ENCODE measurements at places on chromosomes 12 and 14. TPM values are rescaled to one million over a fixed set of nuclear protein-coding genes. Genes with fewer than 3 reads are reported as not detected.
A peak's percentile ranks its signal among the peaks of the same experiment; 100 is the strongest.

DNA sequence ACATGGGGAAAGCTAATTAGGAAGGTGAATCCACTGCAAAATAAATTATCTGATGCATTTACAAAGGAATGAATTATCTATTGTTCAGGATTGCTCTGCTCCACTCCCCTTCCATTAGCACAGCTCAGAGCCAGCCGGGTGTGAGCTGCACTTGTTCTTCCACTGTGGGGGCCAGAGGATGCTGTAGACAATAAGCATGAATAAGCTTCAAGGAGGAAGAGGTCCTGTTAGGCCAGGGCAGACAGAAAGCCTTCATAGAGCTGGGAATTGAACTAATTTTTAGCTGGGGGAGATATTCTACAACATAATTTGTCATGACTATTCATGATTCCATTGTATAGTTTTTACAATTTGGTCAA lies 137.6 kb upstream of the MAX start:
- no peak for DNase-seq

- no peak for DNase-seq
Measured at GRCh38 chr12:22130671-22131070, 84.7 kb downstream of the CMAS start.

DNA sequence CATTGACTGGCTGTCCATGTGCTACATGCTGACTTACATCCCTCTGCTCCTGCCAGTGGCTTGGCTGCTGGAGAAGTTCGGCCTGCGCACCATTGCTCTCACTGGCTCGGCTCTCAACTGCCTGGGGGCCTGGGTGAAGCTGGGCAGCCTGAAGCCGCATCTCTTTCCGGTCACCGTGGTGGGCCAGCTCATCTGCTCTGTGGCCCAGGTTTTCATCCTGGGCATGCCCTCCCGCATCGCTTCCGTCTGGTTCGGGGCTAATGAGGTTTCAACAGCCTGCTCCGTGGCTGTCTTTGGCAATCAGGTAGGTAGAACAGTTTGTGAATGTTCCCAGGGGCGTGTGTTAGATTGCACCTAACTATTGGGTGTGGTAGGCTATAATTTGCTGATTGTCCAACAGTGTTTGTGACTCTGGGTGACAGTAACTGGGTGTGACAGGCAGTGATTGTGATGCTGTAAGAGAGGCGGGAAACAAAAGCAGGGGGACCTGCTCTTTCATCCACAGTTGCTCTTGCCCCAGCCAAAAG lies 981 bp downstream of the FLVCR2 start:
- no peak for DNase-seq

- no peak for DNase-seq
Measured at GRCh38 chr14:104545942-104546501, 33.5 kb upstream of the C14orf180 start.

DNA sequence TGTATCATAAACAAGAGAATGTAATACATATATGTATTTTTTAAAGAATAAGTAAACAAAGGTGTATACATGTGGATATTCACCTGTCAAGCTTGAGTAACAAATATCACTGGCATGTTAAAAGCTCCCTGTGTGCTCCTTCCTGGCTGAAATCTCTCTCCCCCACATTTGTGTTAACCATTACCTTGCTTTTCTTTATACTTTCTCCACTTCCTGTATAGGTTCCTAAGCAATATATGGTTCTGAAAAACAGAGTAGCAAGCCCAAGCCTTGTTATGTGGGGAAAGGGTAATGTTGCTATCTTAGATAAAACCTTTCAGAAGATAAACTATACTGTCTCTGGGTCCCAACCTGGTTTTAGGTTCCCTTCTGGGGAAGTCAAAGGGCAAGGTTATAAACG lies 32.3 kb upstream of the TBC1D30 start:
- no peak for DNase-seq

GRCh38 chr12:113136990-113137511 lies 1.5 kb upstream of the RASAL1 start:
- DNase-seq, result no peak

- no peak for DNase-seq
Measured at GRCh38 chr14:32449648-32450047, 120.5 kb downstream of the AKAP6 start.

DNA sequence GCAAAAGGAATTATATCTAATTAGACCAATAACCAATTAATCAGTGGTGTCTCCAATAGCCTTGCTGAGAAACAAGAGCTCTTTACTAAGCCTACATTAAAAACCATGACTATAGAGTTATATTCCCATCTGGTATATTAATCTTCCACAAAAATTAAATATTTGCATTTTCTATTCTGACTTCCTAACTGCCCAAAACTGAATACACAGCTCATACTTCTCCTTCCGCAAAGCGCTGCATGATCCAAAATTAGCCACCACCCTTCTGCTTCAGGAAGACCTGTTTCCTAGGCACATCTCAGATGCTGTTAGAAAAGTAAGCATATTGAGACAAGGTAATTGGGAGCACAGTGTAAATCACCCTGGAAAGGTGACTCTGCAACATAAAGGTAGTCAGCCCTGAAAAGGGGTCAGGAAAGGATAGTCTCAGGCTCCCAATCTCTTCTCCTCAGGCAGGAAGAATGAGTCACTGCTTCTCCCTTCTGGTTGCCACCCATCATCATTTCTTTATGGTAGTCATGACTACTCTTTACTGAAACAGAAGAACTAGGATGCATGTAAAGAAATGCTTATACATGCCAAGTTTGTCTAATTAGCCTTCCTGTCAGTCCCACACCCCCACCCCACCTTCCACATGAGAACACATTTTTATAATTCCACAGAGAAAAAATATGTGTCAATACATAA lies 54.3 kb downstream of the PLCZ1 start:
- no peak for DNase-seq

DNA sequence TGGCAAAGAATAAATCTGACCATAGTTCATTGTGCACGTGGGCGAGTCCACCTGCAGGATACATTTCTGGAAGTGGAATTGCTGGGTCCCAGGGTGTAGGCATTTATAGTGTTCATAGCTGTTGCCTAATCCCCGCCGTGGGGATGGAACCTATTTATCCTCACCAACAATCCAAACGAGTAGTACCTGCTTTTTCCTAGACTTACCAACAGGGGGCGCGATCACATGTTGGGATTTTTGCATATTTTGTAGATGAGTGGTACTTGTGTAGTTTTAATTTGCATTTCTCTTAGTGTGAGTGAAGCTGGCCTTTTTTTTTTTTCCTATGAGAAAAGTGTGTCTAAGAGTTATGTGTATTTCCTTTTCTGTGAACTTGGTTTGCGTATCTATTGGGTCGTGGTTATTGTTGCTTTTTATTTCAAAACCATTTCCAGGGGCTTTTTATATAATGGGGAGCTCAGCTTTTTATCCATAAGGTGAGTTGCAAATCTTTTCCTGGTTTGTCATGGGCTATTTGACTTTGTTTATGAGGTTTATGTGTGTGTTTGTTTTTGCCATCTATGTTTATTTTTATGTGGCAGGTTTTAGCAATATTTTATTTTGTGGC lies 67.2 kb downstream of the CCDC92 start:
- peak; percentile 57 for DNase-seq

DNA sequence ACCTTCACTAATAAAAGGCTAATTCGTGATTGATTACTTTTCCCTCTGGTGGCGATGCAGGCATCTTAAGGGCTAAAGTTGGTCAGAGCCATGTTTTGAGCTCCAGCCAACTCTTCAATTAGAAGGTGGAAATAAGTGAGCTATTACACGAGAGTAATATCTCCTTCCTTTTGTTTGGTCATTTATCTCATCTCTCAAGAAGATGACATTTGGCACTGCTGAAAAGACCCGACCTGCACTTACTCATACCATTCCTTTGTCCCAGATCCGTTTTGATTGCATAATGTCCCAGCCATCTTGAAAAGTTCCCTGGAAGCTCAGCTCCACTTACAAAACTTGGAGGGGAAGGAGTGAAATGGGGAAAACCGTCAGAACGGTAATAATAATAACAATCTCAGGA lies 316.2 kb downstream of the VRK1 start:
- no peak for DNase-seq

- DNase-seq, result no peak
Measured at GRCh38 chr12:121750507-121750955, 38.0 kb downstream of the TMEM120B start.

DNA sequence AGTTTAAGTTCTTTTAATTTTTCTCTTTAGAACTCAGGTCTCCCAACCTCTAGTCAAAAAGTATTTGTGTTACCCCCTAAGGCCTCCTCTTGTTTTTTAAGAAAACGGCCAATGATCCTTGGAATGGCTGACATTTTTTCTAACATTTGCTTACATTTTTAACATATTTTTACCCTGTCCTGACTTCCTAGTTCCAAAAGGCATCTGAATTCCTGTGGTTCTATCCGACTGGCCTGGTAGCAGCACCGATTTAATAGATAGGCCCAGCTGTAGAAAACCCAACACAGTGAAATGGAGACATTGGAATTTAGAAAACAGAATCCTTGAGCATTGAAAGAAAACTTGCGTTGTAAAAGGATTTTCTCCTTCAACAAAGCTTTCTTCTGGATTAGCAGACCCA lies 134.7 kb upstream of the GSC start:
- no peak for DNase-seq

- DNase-seq, result no peak
Measured at GRCh38 chr14:50688875-50689274, 20.8 kb upstream of the SAV1 start.

- DNase-seq, result no peak
Measured at GRCh38 chr12:64496839-64497400, 45.0 kb downstream of the TBK1 start.

DNA sequence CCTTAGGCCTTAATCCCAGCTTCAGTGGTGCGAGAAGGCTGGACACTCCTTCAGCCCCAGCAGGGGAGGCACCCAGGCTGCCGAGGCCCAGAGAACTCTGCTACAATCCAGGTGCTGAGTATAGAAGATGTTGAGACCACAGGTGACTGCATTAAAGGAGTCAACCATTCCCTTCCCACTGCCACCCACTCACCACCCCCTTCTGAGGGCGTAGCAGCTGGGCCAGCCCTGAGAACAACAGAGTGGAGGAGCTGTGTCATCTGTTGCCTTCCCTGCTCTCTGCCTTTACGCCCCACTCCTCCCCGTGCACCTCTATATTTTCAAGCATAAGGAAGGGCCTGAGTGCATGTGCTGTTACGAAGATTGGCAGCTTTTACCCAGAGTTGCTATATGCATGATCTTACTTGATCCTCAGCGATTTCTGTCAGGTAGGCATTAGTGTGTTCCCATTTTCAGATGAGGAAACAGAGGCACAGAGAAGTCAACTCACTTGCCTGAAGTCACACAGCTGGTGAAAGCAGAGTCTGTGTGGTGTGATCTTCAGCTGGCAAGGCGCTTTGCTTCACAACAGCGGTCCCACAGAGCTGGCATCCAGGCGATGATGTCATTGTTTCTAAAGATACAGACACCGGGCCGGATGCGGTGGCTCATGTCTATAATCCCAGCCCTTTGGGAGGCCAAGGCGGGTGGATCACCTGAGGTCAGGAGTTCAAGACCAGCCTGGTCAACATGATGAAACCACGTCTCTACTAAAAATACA lies 46.7 kb downstream of the RIN3 start:
- DNase-seq, result no peak

DNA sequence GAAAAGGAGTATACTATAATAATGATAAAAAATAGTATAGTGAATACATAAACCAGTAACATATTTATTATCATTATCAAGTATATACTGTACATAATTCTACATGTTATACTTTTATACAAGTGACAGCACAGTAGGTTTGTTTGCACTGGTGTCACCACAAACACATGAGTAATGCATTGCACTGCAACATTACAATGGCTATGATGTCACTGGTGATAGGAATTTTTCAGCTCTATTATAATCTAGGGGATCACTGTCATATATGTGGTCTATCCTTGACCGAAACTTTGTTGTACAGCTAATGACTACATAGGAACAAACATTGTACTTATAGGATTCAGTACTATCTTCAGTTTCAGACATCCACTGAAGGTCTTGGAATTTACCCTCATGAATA lies 165.8 kb upstream of the SYT1 start:
- no peak for DNase-seq

DNA sequence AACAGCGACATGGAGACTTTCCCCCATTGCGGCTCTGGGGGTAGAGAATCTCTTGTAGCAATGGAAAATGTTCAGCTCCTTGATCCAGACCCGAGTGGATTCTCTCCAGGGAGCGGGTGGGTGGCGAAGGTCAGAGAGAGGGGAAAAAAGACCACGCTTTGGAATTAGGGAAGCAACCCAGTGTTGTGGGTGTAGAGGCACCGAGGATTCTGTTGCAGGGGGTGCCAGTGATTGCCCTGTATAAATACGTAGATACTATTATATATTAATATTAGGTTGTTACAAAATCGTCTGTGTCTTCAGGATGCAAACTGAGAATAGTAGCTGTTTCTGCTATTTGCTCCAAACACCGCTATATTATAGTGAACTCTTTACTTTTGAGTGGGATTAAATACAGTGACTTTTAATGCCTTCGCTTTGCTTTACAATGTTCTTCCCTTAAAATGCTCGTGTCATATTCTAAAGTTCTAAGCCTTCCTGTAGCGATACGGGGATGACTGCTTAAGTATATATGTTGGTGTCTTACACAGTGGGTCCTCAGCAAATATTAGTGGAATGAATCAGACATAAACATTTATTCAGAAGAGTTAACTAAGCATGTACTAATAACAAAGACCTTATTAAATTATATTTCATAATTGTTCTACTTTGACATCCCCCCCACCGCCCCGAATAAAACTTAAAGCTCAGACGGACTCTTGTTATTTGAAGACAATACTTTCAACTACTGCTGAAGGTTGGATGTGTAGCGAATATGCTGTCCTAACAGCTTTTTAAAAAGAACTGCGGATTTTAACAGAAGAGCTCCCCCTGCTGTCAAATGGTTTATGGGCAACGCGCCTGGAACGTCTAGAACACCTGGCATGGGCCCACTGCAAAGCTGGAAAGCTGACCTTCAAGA lies 136.4 kb upstream of the KRAS start:
- peak; percentile 80 for DNase-seq

GRCh38 chr12:99024870-99025269 lies 379.8 kb downstream of the APAF1 start:
- no peak for DNase-seq

DNA sequence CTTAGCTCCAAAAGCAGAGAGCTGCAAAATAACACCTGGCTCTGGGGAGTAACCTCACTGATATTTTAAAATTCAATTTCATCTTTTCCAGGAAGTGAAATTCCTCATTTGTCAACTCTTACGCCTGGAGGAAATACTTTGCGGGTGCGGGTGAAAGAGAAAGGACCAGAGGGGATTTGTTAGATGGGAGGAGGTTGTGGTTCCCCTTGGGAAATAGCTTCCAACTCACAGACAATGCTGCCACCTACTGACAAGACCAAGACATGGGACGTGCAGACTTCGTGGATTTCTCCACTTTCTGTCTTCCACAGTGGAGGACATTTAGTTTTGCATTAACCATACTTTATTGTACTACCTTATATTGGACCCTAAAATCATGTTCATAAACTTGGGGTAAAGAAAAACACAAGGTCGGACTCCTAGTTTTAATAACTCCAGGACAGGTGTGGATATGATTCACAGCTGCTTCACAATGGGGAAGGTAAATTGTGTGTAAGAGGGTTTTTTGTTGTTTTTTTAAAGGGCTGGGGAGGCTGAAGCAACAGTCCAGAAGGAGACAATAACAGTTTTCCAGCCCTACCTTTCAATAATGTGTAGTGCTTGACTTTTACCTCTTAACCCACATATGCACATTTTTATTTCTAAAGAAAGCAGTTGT lies 10.8 kb downstream of the FBXL14 start:
- peak; percentile 72 for DNase-seq

The VSX2 gene
- not detected for total RNA-seq

The RNF212B gene
- not detected for total RNA-seq

The LRR1 gene
- 12.9 TPM for total RNA-seq

The MYH6 gene
- total RNA-seq, result 1.6 TPM

The KLRF1 gene
- total RNA-seq, result not detected

The FRS2 gene
- 22.9 TPM for total RNA-seq

The DEPDC4 gene
- 0.82 TPM for total RNA-seq

The ALDH1L2 gene
- total RNA-seq, result 1.4 TPM

The KCNJ8 gene
- total RNA-seq, result 0.23 TPM

The RIPK3 gene
- 2.6 TPM for total RNA-seq

All from endothelial cell (in vitro differentiated cells).